Right renal cortex interstitium (tissue), 3 donors: ENCODE measurements at places on chromosomes 1 and 21. TPM values are rescaled to one million over a fixed set of nuclear protein-coding genes. Genes with fewer than 3 reads are reported as not detected.

C1orf146 gene
- 0.19 TPM for polyA plus RNA-seq

DNASE2B gene
- 0.14 TPM for polyA plus RNA-seq

B3GALT5 gene
- polyA plus RNA-seq, result 1.4 TPM

GBP7 gene
- polyA plus RNA-seq, result 0.18 TPM

RIPK4 gene
- 18.7 TPM for polyA plus RNA-seq

AADACL3 gene
- polyA plus RNA-seq, result not detected

AIM2 gene
- 0.19 TPM for polyA plus RNA-seq

LAX1 gene
- 0.27 TPM for polyA plus RNA-seq

COL6A2 gene
- 172 TPM for polyA plus RNA-seq

TMCO4 gene
- 16.5 TPM for polyA plus RNA-seq

MROH9 gene
- not detected for polyA plus RNA-seq
